ENCODE measurements at places on chromosomes 13 and 19.

- no peak for DNase-seq
Measured at GRCh38 chr19:46685189-46685588, 24.2 kb upstream of the DACT3 start.

GRCh38 chr13:45696610-45697226, 5.4 kb upstream of the CBY2 start:
- no peak for DNase-seq

GRCh38 chr19:1041835-1042685, 2.2 kb downstream of the ABCA7 start:
- no peak for DNase-seq

DNA sequence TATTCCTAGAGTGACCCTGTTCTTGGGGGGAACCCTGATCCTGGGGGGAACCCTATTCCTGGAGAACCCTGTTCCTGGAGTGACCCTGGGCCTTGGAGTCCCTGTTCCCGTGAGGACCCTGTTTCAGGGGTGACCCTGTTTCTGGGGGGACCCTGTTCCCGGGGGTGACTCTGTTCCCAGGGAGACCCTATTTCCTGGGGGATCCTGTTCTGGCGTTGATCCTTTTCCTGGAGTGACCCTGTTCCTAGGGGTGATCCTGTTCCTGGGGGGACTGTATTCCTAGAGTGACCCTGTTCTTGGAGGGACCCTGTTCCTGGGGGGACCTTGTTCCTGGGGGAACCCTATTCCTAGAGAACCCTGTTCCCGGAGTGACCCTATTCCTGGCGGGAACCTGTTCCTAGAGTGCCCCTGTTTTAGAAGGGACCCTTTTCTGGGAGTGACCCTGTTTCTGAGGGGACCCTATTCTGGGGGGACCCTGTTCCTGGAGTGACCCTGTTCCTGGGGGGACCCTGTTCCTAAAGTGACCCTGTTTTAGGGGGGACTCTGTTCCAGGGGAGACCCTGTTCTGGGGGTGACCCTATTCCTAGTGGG, 15.0 kb downstream of the GNA15 start:
- no peak for DNase-seq

DNA sequence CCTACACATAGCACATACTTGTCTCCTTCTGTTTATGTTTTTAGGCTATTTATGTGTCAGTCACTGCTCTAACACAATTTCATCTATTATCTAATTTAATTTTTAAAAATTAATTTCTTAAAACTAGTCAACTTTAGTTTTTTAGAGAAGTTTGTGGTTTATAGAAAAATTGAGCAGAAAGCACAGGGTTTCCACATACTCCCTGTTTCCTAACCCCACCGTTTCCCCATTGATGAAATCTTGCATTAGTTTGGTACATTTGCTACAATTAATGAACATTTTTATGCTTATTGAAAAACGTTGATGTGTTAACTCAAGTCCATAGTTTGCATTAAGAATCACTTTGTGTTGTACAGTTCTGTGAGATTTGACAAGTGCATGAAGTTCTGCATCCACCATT, 53.5 kb downstream of the TNFSF13B start:
- no peak for DNase-seq

- no peak for DNase-seq
Measured at GRCh38 chr13:113848431-113849260, 15.2 kb downstream of the GAS6 start.

DNA sequence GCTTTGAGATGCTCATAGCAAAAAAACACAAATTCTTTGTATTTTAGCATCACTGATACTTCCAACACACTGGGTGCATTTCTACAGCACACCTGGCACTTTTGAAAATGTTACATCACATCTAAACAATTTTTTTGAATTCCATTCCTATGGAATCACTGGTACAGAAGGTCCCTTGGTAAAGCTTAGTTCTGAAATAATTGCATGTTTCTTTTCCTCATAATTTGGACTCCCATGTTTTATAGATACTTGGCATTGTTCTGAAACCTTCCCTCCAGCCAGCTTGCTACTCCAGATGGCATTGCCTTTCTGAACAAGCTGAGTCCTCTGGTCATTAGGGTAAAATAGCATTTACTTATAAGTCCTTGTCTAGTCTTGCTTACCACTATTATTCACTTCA, 481.3 kb upstream of the GPC6 start:
- DNase-seq = no peak

GRCh38 chr13:26202365-26202972, 19.6 kb downstream of the RNF6 start:
- no peak for DNase-seq

DNA sequence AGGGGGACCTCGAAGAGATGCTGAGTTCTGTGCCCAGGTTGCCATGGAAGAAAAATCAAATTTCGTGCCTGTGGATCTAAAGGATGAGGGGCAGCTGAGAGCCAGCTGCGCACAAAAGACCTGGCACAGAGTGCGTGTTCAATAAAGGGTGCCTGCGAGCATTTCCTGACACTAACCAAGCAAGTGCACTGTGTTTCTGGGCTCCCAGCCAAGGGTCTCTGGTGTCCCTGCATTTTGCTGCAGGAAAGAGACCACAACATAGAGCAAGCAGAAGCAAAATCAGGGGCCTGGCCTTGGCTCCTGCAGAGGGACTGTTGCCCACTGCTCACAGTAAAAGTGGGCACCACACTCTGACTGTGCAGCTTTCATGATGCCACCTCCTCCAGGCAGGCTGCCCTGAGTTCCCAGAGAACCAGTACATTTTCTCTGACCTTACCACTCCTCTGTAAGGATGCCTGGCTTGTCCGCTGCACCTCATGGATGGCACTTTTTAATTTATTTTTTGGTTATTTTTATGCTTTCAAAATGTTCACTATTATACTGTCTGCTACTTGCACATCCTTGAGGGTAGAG, 70.8 kb upstream of the GPR12 start:
- DNase-seq = no peak

- no peak for DNase-seq
Measured at GRCh38 chr13:109146912-109147647, 517.7 kb downstream of the MYO16 start.

DNA sequence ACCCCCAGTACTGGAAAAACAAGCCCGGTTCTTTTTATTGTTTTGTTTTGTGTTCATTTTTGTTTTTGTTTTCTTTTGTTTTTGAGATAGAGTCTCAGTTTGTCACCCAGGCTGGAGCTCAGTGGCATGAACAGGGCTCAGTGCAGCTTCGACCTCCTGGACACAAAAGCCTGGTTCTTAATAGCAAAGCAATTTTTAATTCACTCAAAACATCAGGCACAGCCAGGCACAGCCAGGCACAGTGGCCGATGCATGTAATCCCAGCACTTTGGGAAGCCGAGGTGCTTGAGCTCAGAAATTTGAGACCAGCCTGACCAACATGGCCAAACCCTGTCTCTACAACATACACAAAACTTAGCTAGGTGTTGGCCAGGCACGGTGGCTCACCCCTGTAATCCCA, 30.7 kb downstream of the INSR start:
- DNase-seq = no peak

GRCh38 chr19:33246709-33247440, 21.2 kb upstream of the SLC7A10 start:
- no peak for DNase-seq

GRCh38 chr13:106534639-106535551, 567 bp downstream of the EFNB2 start:
- peak; percentile 14 for DNase-seq

DNA sequence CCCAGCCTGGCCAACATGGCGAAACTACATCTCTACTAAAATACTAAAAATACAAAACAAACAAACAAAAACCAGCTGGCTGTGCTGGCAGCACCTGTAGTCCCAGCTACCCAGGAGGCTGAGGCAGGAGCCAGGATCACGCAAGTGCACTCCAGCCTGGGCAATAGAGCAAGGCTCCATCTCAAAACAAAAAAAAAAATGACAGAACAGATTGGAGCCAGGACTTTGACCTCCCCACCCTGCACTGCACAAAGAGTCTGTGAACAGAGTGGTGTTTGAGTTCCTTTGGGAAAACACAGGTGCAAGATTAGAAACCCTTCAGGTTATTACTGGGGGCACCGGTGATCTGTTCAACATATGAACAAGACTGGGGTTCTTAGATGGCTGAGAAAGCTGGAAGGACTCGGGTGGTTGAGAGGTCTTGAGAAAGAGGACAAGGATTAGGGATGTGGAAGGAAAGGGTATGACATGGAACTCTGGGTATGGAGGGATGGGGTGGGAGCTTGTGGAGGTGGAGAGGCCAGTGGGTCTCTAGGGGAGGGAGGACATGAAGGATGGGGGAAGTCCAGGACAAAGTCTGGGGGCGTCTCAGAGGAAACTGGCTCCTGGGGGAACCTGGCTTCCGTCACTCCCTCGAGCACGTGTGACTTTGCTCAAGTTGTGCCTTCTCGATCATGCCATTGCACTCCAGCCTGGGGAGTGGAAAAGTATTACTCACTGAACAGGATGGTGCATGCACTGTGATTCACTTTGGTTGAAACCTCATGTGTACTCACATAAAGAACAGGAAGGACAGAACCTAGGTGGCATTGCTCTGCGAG, 25.9 kb downstream of the RCN3 start:
- DNase-seq = peak; percentile 77

DNA sequence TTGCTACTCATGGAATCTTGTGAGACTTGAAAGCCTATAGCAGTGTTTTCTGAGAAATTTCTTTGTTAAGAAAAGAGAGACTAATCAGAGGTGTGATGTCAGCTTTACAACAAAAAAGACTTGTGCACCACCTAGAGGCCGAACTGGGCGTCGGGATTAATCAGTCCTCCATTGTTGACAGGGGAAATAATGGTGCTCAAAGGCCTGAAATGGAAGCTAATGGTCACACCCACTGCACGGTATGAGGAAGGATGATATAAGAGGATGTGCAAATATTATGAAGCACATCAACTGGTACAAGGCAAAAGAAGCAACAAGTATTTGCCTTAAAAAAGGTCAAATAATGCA, 480.2 kb upstream of the MIR17HG start:
- peak; percentile 44 for DNase-seq

- DNase-seq = peak; percentile 71
Measured at GRCh38 chr19:15551293-15552004, 43.1 kb downstream of the CYP4F22 start.

GRCh38 chr19:8890260-8890659, 58.1 kb downstream of the MBD3L1 start:
- no peak for DNase-seq
